ENCODE measurements at places on chromosomes 13 and 19.

GRCh38 chr19:46661735-46662592 is 982 bp upstream of the DACT3 start:
- peak; percentile 92 for DNase-seq

- no peak for DNase-seq
Observed at GRCh38 chr13:48562296-48563066, 29.6 kb upstream of the RCBTB2 start.

- DNase-seq, result no peak
Observed at GRCh38 chr13:60000081-60000480, 163.6 kb downstream of the DIAPH3 start.

DNA sequence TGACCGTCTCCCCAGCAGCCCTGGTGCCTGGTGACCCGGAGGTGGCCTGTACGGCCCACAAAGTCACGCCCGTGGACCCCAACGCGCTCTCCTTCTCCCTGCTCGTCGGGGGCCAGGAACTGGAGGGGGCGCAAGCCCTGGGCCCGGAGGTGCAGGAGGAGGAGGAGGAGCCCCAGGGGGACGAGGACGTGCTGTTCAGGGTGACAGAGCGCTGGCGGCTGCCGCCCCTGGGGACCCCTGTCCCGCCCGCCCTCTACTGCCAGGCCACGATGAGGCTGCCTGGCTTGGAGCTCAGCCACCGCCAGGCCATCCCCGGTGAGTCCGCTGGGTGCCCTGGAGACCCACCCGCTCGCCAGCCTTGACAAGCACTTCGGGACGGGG is 2.2 kb downstream of the MADCAM1 start:
- no peak for DNase-seq

GRCh38 chr13:28817204-28817603 is 2.9 kb upstream of the MTUS2 start:
- no peak for DNase-seq

DNA sequence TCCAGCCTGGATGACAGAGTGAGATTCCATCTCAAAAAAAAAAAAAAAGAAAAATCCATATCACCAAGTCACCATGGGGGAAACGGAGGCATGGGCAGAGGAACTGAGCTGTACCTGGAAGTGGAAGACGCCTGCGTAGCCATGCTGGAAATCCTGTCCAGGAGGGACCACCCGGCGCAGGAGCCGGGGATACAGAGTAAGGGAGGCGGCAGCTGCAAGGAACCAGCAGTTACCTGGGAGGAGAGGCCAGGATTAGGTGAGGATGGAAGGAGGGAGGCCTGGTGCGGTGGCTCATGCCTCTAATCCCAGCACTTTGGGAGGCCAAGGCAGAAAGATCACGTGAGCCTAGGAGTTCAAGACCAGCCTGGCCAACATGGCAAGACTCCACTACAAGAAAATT is 2.0 kb downstream of the CAPN12 start:
- no peak for DNase-seq

- no peak for DNase-seq
Observed at GRCh38 chr19:45408121-45408520, 1.7 kb downstream of the POLR1G start.

DNA sequence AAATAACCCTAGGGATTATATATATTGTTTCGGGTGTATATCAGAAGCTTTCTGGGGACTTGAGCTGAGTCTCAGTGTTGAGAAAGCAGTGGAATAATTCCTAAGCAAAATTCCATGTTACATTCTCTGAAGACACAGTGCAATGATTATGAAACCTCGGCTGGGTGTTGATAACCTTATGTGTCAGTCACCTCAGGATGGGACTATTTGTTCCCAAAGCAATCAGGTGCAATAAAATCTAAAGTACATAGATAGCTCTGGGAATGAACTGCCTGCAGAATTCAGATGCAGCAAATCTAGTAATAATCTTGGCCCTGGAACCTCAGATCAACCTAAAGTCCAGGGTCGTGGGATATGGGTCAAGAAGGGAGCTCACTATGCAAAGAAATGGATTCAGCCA is 53.0 kb downstream of the EDNRB start:
- no peak for DNase-seq

DNA sequence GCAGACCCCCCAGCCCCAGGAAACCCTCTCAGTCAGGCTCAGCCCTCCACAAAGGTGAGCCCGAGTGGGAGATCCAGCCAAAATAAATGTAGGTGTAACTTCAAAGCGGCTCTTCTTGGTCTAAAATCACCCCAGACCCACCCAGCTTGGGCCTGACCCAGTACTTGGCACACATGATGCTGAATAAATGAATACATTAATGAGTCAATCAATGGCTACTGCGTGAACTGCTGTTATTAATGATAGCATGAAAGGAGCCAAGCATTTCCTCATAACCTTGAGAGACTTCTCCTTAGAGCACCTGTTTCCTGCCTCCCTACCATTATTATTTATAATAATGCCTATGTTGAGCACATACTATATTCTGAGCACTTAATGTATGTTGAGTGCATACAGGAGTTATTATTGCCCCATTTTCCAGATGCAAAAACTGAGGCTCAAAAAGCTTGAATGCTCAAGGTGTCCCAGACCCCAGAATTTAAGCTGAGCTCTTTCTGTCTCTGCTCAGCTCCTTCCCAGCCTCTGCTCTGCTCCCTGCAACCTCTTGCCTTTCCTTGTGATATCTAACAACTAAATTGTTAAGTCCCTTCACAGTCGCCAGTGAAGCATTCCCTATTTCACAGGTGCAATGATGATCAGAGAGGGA is 4.3 kb downstream of the NOTCH3 start:
- DNase-seq, result no peak

GRCh38 chr19:22622020-22622419 is 12.1 kb upstream of the ZNF492 start:
- DNase-seq, result no peak

DNA sequence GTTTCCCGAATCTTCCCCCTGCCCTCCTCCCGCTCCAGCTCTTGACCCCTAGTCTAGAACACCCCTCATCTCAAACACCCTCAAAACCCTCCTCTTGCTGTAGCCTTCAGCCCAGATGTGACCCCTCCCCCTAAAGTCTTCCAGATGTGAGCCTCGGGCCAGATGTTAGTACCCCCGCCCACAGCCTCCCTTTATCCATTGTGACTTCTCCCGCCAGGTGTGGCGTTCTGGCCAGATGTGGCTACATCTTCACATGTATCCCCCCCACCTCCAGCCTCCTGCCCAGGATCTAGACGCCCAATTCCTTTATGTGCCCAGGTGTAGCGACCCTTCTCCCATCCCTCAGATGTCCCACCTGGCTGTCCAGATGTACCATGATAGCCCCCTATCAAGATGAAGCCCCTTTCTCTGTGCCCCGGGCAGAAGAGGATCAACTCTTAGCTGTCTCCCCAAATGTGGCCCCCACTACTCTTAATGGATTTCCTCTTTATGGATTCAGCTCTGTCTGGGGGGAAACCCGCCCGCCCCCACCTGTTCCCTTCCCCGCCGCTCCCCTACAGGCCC is 517 bp upstream of the LTBP4 start:
- no peak for DNase-seq

DNA sequence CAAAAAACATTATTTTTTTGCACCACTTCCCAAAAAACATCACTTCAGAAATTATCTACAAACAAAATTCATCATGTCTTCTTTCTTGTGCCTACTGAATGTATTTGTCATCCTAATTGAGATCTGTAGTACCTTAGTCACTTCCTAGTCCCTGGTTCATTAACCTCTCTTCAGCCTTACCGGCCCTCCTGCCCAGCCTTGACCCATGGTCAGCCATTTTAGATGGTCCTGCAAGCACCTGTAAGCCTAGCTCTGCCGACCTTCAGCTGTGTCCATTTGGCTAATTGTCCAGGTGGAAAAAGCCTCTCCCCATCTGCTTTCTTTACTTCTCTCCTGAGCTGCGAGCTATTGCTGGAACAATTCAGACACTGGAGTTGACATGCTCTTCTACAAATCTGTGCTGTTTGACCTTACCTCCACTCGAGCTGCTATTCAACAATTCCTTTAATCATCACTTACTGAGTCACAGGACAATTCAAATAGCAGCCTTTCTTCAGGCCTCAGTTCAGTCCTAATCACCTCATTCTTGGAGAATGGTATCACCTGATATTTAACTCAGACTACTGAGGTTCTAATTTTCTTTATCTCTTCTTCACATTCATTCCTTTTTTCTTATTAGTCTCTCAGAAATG is 882.5 kb downstream of the PCDH9 start:
- no peak for DNase-seq

DNA sequence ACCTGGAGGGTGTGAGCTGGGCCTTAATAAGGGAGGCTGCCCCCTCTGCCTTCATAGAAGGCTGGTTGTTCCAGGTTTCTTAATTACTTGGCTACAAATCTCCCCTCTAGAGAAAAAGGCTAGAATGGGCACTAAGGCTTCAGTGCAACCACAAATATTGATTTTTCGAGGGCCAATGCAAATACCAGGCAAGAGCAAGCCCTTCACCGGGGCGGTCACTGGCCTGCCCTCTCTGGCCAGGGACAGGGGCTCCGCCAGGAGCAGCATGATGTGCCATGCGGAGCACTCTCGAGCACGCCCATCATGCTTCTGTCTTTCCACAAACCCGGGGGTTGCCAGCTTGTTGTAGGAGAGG is 127.8 kb upstream of the SPACA7 start:
- DNase-seq, result no peak

GRCh38 chr13:44389060-44389666 is 15.5 kb downstream of the SERP2 start:
- DNase-seq, result peak; percentile 17

GRCh38 chr13:113299951-113300350 is 2.9 kb downstream of the LAMP1 start:
- peak; percentile 88 for DNase-seq

DNA sequence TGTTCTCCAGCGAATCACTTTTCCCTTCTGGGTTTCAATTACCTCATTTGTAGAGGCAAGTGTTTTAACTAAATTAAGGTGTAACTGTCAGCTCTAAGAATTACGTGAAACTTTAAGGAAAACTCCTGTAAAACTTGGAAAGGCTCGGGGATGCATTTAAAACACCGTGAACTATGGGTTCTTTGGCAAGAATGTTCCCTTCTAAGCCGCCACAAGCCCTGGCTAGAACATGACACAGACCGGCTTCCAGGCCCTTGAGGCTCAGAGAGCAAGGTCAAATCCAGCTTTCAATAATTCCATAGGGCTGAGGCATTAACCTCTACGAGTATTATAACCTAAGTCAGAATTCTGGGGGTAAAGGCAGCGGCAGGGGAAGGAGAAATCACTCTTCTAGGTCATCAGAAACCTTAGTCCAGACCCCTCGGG is 685 bp downstream of the VWA8 start:
- DNase-seq, result no peak

GRCh38 chr19:17235971-17236777 is 9.5 kb downstream of the NR2F6 start:
- DNase-seq, result no peak

DNA sequence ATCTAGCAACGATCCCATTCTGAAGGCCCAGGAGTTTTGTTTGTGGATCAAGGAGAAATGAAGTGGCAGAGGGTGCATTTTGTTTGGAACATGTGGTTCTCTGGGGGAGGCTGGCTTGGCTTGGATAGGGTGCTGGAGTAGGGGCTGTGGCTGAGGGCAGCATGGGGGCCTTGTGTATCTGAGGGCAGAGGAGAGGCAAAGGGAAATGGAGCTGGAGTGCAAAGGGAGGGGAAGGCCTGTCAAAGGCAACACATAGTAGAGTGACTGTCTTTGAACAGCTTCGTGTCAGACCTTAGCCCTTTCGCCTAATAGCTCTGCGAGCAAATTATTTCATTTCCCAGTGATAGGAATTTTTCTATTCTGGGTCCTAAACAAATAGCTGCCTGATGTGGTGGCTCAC is 187.2 kb downstream of the KCNRG start:
- no peak for DNase-seq

DNA sequence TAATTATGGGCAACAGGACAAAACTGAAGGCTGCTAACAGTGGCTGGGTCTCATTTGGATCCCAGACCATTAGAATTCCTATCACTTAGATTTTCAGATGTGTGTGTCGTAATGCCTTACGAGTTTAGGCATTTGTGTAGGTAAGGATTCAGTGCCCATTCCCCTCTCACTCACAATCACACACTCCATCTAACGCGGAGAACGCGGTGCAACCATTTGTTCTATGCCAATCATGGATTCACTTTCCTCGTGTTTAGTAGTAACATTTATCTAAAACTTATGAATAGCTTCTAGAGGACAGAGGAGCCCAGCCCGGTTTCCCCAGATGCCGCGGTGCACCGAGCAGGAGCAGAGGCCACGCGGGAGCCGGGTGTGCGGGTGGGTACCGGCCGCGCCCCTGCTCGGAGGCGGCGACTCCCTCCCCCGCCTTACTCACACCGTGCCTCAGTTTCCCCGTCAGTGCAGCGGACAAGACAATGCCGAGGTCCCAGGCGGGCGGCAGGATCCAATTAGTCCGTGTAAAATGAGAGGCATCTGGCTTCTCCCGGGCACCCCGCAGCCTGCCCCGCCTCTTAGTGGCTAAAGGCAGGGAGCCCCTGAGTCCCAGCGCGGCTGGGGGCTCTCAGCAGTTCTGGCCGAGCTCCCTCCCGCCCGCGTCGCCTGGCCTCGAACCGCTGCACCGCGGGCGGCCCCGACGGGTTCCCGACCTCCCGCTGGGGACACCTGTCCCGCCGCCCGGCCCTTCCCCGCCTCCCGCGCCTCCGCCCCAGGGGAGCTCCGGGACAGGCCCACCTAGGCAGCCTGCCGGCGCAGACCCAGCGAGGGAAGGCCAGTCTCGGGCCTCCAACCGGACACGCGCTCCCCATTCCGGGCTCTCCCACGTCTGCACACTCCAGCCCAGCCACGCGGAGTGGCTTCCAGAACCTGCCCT is 5.9 kb upstream of the C1QTNF9B start:
- DNase-seq, result no peak

DNA sequence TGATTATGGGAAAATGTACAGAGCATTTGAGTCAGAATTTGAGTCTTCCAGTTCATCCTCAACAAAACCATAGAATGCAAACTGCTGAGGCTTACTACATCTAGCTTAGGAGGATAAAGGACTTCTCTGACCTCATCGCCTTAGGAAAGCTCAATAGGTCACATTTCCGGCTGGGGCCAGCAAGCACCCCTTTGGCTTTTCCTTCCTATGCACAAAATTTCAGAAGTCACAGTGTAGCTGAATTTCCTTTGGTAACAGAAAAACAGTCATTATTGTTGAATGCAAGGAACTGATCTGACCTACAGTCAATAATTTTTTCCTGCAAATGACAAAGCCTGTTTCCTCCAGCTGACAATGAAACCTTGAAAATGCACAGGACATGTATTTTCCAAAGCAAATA is 32.8 kb upstream of the LRCH1 start:
- DNase-seq, result peak; percentile 81

- no peak for DNase-seq
Observed at GRCh38 chr13:85528491-85529217, 270.6 kb downstream of the SLITRK6 start.

GRCh38 chr19:4523306-4524110 is 5.2 kb upstream of the PLIN4 start:
- DNase-seq, result peak; percentile 75

DNA sequence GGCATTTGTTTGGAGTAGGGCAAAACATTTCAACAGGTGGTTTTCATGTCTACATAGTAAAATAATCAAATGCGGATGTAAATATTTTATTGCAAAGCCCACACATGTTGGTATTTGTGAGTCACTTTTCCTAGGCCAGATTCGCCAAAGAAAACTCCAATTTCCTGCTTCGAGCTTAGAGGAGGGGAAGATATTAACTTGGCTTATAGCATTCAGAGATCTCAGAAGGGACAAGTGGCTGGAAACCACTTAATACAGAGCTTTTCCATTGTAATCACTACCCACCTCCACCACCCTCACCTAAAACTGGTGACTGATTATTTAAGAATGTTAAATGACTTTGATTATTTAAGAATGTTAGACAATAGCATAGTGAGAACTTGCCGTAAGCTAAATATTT is 530.6 kb upstream of the SPRY2 start:
- DNase-seq, result no peak
